ENCODE measurements at places on chromosomes 6 and 20.

DNA sequence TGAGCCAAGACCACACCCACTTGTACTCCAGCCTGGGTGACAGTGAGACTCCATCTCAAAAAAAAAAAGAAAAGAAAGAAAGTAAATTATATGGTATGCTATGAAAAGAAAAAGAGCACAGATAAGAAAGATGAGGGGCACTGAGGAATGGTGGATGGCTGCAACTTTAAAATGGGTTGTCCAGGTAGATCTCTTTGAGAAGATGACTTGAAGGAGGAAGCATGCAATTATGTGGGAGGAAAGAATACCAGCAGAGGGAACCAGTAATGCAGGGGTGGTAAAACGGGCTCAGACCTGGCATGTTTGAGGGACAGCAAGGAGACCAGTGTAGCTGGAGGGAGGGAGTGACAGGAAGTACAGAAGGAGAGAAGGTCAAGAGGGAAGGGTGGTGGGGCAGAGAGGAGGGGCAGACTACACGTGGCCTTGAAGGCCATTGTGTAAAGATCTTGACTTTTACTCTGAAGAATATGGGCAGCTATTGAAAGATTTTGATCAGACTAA lies 22.3 kb downstream of the LINC00237 start:
- DNase-seq = no peak

DNA sequence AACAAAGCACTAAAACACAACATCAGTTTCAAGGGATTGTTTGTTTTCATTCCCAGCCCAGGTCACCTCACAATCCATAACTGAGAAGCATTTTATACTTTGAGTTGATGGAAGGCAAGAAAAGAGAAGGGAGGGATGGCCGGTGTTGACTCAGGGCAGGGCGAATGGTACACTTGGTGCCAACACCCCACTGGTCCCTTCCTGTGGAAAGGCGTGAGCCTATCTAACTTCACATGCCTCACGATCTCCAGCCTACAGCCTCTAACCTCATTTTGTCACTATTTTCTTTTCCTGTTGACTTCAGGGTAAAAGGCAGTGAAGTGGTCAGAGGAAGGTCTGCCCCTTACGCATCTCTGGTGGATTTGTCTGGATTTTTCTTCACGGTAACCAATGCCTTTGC lies 53.5 kb upstream of the SASH1 start:
- no peak for DNase-seq

- DNase-seq = no peak
These were observed 400.0 kb upstream of the HTR1E start for GRCh38 chr6:86537292-86537861.

- peak; percentile 58 for DNase-seq
These were observed 61.5 kb downstream of the GPX5 start for GRCh38 chr6:28586962-28587745.

DNA sequence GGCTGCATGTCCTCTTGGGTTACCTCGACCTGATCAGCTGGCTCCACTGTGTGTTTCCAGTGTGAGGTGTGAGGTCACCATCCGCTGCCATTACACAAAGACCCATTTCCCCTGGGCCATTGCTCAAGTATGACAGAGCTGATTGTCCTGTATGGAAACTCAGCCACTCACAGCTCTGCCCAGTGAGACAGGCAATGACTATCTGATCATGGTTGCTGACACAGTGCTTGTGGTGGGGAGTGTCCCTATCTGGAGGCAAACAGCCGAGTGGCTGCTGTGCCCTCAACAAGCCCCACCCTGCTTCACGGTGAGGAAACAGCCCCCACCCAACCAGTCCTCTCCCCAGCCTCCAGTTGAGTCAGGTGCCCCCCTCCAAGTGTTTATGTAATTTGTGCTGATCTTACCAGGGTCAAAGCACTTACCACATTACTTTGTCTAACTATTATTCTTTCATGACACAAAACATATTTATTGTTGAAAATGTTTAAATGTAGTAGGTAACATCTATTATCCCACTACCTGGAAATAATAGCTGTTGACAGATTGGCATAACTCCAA lies 11.7 kb upstream of the MAPK13 start:
- DNase-seq = peak; percentile 44

DNA sequence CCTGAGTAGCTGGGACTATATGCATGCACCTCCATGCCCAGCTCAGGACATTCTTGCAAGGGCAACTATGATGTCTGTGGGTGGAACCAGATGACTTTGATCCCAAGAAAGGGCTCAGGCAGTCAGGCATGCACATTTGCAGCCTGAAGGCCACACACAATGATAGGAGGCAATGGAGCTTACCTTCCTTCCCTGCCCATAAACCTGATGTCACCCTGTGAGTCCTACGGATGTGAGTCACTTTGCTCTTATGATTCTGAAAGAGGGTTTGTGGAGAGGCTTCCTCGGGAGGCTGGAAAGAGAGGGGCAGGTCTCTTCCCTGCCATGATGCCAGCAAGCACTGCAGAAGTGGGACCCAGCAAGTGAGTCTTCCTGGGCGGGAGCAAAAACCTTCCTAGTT lies 202.4 kb downstream of the LY86 start:
- no peak for DNase-seq

DNA sequence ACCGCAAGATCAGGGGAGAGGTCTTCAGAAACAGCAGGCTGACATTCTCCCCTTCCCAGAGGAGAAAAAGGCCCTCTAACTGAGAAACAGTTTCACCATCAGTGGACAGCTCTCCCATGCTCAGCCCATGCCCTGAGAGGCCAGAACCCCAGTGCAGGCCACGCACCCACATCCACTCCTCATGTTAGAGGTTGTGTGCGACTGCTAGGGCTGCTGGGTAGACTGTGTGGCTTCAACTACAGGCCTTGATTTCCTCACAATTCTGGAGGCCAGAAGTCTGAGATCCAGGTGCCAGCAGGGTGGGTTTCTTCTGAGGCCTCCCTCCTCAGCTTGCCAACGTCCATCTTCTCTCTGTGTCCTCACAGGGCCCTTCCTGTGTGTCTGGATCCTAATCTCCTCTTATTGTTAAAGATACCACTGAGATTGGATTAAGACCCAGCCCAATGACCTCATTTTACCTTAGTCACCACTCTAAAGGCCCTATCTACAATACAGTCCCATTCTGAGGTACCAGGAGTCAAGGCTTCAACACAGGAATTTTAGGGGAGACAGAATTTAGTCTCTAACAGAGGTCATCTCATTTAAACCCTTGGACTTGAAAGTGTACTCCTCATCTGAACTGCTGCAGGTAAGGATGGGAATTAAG lies 67.7 kb upstream of the CD93 start:
- DNase-seq = no peak

DNA sequence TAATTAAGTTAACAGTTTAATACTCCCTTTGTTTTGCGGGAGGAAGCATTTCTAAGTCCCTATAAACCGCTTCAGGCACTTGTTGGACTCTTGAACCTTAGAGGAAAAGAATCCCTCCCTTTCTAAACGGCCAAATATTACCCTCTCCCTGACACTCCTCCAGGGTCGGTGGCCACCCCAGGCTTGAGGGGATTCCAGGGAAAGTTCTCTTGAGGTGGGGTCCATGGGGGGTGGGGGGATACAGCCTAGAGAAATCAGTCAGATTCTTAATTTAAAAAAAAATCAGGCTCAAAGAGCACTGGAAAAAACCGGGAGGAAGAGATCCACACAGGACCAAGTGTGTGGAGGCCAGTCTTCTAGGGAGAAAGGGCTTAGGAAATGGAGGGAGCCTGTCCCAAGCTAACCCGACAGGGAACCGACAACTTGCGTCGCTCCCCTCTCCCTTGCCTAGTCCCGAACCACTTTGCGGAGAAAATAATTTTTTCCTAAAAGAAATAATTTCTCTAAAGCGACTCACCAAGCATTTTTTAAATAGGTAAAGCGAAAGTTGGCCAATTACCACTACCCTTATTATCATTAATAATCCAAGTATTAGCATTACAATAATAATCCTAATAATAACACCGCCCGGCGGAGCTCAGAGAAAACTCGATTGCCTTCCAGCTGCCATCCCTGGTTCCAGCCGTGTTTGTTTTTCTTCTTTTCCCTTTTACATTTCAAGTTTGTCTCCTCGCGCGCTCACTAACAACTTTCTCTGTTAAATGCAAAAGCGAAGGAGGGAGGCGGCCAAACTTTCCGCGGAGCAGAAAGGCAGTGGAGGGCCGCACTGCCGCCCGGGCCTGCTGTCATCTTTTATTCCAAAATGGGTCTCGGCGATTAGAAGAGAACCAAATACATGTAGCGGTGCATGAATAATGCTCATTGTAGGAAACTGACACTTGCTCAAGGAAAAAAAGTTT lies 4.8 kb downstream of the NR2E1 start:
- DNase-seq = no peak

GRCh38 chr20:1534526-1534925 lies 23.0 kb downstream of the SIRPD start:
- DNase-seq = no peak

DNA sequence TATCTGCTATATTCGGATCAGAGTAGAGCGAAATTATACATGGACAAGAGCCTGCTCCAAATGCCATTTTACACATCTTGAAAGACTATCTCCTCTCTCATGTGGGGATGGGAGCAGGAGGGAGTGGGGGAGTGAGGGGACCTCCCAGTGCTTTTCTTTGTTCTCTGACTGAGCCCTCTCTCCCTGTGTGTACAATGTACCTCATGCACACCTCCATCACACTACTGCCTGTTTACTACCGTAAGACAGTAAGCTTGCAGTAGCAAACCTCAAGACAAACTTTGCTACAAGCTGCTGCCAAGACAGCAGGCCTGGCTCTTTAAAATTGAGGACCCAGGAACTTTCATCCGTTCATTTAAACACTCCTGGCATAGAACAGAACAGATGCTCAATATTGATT lies 7.2 kb downstream of the NHSL1 start:
- no peak for DNase-seq

DNA sequence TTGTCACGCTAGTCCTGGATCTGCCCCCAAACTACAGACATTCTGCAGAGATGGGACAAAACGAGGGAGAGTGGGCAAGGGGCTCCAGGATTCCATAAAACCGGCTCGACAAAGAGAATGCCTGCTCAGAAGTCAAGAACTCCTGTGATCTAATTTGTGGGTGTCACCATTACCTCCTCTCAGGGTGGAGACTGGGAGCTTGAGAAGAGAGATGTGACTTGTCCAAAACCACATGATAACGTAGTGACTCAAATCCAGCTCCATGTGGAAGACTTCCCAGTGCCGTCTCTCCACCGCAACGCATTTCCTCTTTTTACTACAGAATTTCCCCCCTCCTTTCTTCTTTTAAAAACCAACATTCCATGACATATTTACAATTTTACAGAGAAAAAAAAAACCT lies 44.3 kb downstream of the TRERF1 start:
- no peak for DNase-seq

DNA sequence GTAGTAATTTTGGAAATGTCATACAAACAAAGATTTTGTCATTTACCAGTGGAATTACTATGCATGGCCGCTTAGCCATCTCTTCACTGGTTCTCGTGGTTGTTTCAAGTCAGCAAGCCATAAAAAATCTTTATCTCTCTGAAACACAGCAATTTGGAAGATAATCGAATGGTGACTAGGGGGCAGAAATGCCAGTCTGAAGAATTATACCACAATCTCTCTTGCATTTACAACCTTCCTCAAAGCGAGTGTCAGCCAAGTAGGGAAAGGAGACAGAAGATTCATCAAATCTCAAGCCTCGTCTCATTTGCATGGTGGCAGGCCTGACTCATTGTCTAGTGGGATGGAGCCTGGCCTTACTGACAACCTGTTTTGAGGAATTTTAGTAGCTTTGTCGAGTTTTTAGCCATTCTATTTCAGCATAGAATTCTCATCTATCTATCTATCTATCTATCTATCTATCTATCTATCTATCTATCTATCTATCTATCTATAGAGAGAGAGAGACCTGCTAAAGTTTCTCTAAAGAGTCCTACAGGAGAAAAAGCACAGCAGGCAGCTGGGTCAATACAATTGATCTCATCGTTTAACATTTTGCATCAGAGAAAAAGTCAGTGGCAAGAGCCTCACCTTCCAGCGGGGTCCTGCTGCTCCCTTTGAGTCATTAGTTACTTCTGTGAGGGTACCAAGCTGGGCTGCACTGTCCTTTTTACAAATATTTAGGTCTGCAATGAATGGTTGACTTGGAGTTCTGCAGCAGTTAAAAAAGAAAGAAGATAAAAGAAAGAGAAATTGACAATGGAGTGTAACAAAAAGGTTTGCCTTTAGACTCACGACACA lies 572.8 kb downstream of the TFAP2A start:
- DNase-seq = no peak

GRCh38 chr20:24523661-24524060 lies 54.2 kb downstream of the SYNDIG1 start:
- no peak for DNase-seq

DNA sequence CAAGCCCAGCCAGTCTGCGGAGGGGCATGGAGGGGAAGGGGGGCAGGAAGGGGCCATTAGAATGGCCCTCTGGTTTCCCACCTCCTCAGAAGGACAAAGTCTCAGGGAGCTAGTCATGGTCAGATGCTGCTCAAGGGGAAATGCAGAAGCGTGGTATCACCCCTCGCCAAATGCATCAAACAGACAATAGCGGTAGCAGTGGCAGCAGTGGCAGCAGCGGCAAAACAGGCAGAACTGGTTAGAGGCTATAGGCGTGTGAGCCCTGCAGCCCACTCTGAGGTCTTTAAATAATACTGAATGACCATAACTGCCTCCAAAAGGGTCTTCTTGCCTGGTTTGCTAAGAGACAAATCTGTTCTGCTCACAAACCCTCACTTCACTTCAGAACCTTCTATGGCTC lies 186.7 kb downstream of the TFAP2C start:
- no peak for DNase-seq

Measured in stimulated activated CD4-positive, alpha-beta T cell treated with anti-CD3 and anti-CD28 coated beads, Interleukin-12 subunit alpha, Interleukin-12 subunit beta, amount 100 ng/mL, for 48 hours (primary cell).